ENCODE measurements at places on chromosomes 5 and 9.

GRCh38 chr5:133830911-133831310 lies 137.5 kb downstream of the C5orf15 start:
- DNase-seq, result no peak

DNA sequence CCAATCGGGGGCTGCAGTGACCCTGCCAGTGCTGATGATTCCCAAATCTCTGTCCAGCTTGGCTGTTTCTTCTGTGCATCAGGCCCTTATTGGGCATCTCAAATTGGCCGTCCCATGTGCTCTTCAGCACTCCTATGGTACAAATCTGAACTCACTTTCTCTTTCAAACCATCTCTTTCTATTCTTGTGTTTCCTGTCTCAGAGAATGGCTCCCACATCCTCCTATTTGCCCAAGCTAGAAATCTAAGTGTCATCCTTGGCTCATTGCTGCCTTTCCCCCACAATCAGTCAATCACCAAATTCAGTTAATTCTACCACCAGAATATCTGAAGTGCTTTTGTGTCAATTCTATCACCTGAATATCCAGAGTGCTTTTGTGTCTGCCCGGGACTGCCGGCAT lies 336.6 kb downstream of the CWC27 start:
- DNase-seq, result no peak

- no peak for DNase-seq
These were observed 10.2 kb upstream of the LCN15 start for GRCh38 chr9:136774416-136775045.

GRCh38 chr9:106324591-106325280 lies 538.2 kb upstream of the ZNF462 start:
- no peak for DNase-seq

DNA sequence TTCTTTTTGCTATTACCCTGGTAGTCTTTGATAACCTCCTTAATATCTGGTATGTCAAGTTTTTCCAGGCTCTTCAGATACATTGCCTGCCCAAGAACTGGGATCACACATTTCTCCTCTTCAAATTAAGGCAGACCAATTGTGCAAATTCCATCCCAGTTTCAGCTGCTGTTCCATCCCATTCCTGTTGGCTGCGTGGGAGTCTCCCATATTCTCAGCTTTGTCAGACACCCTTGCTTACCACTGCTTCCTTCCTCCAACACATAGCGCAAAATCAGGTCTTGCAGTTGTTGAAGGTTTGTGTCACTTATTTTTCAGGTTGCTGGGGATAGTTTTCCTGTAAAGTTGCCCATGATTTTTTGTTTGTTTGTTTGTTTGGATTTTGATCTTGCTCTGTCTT lies 15.2 kb downstream of the HCN1 start:
- DNase-seq, result no peak

DNA sequence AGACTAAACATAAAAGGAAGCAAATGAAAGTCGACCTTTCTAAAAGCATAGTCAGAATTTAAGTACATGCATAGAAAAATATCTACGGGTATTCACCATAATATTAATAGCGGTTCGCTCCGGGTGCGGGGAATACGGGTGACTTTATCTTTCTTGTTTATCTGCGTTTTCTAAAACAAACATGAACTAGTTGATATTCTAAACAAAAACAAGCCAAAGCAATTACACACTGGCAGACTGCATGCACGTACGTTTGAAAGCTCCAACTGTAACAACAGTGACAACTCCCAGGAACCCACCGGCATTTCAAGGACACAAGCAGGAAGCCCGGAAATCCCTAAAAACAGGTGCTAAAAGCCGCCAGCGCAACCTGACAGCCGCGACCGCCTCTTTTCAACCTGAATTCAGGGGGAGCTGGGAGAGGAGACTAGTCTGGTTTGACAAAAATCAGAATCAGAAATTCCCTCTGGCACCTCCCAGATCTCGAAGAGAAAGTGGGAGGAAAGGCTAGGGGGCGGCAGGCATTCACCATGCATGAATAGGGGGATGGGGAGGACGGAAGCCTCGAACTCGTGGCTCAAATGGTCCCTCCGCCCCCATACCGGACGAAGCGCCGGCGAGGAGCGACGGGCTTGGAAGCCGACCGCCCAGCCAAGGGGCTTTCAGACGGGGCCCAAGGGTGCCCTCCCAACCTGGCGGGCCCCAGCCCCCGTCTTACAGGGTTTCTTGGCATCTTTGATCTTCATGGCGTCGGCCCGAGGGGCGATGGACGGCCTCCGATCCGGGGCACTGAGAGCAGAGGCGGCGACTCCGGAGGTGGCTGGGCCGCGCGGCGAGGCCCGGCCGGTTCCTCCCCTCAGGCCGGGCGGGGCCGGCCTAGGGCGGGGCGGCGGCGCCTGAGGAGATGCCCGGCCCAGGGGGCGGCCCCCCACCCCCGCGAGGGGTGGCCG lies at the start of gene PANK3:
Gene PANK3 (minus strand): TSS at position 831 of the 950 bp plus-strand sequence. CDS start 85 bp downstream, at position 746.
- DNase-seq, result no peak

DNA sequence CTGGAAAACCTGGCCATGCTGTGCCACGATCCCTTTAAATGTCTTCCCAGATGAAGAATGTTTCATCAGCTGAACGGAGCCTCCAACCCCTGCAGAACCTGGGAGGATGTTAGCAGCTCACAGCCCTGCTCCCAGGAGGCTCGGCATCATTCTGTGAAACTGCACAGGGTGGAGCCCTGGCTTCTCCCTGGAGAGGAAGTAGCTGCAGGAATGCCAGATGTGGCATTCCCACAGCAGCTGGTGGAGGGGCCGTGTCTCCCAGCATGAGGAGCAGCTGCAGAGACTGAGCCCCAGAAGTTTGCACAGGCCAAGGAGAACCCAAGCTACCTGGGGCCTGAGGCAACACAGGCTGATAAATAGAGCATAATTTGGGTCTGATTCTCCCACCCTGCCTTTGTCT lies 165.8 kb upstream of the MAP3K1 start:
- no peak for DNase-seq

DNA sequence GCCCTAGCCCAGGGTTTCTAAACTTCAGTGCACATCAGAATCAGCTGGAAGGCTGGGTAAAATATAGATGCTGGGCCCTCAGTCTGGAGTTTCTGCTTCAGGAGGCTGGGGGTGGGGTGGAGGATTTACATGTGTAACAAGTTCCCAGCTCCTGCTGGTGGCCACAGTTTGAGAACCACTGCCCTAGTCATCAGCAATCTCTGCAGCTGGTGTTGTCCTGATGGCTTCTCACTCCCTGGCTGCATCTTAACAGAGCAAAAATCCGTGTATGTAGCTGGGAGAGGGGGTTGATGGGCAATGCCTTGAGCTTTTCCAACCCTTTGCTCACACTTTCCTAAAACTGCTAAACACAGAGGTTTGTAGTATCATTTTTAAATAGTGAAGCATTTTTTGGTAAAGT lies 186.0 kb upstream of the KLF9 start:
- DNase-seq, result no peak

DNA sequence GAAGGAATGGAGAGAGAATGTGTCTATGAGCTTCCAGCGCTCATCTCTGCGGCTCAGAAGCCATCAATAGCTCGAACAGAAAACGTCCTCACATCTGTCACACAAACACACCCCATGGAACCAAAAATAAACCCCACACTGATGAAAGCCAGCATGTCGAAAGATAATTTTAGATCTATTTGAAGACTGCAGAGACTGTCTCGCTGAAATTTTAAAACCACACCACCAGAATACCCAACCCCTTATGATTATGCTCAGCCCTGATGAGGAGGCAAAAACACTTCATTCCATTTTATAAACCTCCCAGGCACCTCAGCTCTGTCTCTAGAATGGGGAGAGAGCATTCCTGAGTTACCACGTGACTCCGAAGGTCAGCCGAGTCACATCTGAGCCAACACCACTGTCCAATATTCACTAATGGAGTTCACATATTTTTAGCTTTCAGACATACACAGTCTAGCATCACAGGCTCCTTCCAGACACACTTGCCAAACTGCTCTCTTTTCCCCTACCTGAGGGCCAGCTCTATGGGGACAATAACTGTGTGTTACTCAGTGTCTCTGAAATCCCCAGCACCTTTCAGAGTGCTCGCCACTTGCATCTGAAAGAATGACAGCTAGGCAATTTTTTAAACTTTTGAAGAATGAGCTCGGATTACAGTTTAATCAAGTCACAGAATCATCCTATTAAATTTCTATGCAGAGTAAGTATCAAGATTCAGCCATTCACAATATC lies 63.2 kb downstream of the SERINC5 start:
- DNase-seq, result no peak

DNA sequence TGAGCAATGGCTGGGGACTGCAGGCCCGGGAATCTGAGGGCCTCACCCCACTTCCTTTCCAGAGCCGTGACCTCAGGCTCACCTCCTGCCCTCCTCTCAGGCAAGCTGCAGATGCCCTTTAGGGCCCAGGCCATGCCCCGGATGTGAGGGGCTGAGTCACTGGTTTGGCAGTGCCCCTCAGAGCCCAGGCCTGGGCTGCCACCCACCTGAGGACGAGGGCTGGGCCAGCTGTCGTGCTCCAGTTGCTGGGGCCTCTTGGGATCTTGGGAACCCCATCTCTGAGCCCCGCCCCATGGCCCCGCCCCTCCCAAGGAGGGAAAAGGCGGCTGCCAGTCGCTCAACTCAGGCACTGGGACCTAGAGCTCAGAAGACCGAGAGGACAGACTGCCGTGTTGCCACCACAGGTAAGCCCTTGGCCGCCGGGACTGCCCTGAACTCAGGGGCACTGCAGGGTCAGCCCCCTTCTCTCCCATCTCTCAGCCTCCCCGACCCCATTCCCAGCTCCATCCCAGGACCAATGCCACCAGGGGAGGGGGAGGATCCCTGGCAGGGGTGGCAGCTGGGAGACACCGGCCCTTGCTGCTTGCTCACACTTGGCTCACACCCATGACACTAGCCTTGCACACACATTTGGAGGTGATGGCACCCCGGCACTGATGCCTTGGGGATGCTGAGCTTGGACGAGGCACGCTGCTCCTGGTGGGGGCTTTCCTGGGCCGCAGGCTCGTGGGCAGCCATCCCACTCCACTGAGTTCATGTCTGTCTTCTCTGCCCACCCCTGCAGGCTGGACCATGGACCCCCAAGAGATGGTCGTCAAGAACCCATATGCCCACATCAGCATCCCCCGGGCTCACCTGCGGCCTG lies at the start of gene CYSRT1:
Gene CYSRT1 (plus strand): TSS at position 345 of the 865 bp plus-strand sequence. CDS start 448 bp downstream, at position 793.
- no peak for DNase-seq

GRCh38 chr9:130054325-130054786 lies 650 bp downstream of the GPR107 start:
- DNase-seq, result no peak

DNA sequence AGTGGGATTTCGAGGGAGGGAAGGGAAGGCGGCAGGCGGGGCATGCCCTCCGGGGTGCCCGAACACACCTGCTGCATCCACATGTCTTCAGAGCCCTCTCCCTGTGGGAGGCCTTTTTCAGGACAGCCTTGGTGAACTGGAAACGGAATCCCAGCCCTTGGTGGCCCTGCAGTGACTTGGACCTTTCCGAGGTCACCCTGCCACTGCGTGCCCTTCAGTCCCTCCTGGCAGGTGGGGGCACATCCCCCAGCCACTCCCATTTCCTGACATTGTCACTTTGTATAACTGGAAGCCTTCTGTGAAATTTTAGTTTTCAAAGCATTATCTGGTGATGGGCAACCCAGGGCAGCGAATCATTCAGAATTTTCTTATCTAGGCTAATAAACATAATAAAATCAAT lies 11.0 kb upstream of the AHRR start:
- DNase-seq, result no peak

- DNase-seq, result no peak
These were observed 640 bp downstream of the SURF4 start for GRCh38 chr9:133375116-133375723.

DNA sequence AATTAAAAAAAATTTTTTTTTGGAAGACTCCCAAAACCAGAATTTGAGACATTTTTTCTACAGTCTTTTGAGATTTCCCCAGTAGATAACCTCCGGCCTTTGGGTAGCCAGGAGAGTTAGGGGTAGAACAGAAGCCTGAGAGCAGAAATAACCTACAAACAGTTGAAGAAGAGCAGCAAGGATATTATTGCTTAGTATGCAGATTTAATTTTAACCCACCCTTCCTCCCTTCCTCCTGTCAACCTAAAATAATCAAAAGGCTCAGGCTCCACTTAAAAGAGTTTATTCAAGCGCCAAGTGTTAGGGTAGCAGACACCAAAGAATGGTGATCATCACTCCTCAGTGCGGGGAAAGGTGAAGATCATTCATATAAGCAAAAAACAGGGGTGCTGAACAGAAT lies 17.4 kb upstream of the FAM120A start:
- no peak for DNase-seq

DNA sequence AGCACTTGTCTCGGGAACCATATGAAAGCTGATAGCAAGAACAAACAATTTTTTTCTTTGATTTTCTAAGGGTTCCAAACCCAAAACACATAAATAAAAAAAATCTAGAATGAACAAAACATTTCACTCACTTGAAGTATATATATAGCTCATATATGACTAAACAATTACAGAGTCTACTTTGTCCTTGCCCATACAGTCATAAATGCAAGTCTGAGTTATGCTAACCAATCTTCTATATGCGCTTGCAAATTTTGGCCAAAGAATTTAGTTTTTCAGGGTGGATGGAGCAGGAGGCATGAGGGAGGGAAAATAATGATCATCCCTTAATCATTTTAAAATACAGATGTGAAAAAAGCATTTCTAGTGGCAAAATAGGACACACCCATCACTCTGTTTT lies 370.1 kb downstream of the BNC2 start:
- no peak for DNase-seq

DNA sequence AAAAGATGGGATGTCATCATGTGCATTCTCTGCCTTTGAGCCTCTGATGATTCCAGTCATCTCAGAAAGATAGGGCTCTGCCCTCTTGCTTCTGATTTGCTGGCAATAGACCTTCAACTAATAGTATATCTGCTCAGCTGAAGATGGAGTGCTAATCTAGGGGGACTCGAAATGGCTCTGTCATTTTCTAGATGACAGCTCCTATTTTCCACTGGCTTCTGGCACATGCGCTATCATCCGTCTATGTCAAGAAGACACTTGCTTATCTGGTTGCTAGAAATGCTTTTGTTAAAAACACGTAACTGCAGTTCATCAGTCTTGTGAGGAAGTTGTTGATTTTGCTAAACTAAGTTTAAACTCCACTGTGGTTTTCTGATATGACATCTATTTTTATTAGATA lies 265.5 kb upstream of the ZNF608 start:
- DNase-seq, result no peak

DNA sequence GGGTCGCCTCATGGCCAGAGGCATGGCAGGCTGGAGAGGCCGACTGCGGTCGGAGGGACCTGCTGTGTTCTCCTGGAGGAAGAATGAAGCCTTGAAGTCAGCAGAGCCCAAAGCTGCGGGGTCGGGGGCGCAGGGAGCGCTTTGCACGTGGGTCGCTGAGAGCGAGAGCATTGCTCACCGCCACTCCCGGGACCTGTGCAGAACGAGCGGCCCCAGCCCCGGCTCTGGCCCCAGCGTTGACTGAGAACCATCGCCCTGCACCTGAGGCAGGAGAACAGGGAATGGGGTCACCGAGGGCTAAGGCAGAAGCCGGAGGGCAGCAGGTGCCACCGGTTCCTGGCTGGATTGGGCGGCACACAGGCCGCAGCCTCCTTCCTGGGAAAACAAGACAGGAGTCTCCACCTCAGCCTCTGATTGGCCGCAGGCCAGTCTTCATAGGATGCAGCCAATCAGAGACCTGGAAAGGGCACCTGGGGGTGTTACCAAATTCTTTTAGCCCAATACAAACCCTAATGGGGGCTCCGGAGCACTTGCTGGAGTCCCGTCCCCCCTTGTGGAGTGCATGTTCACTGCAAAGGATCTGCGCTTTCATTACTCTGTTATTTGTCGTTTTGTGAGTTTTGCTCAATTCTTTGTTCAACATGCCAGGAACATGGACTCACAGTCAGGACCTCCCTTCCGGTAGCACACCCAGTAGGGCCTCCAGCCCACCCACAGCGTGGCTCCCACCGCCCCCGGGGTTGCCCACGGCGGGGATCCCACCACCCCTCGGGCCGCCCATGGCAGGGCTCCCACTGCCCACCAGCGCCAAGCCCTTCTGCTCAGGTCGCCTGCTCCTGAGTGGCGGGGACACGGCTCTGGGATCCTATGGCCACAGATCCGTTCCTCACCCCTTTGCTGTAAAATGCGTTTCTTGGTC lies 24.7 kb upstream of the SLC6A19 start:
- no peak for DNase-seq

All from activated CD8-positive, alpha-beta memory T cell treated with anti-CD3 and anti-CD28 coated beads for 1 hour (primary cell).